ENCODE measurements at places on chromosomes 1 and 21.

GRCh38 chr1:39896909-39897685 lies 4.6 kb downstream of the MYCL start:
- no peak for DNase-seq

GRCh38 chr1:156281281-156281680 lies 1.3 kb downstream of the SMG5 start:
- DNase-seq: no peak

- DNase-seq: no peak
Observed at GRCh38 chr21:45918835-45919447, 62.6 kb upstream of the COL6A1 start.

GRCh38 chr1:227449741-227450441 lies 113.5 kb upstream of the ZNF678 start:
- no peak for DNase-seq

GRCh38 chr1:41622402-41622801 lies 137.9 kb upstream of the EDN2 start:
- DNase-seq: no peak

DNA sequence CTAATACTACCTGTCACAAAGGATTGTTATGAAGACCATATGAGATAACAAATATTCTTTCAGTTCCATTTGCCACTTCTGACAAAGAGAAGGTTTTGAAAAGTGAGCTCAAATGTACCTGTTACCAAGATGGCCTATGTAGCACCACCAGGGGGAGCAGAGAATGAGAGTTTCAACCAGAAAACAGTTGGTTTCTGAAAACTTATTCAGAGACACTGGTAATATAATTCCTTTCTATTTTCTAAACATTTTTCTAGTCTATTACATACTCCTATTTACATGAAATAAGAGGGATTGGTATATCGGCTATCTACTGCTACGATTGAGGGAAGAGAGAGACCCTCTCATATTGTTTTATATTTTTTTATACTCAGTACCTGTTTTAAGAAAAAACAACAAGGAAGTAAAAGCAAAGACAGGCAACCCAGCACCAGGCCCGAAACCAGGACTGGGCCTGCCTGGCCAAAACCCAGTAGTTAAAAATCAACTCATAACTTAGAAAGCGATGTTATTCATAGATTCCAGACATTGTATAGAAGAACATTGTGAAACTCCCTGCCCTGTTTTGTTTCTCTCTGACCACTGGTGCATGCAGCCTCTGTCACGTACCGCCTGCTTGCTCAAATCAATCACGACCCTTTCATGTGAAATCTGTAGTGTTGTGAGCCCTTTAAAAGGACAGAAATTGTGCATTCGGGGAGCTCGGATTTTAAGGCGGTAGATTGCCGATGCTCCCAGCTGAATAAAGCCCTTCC lies 48.3 kb downstream of the IL23R start:
- no peak for DNase-seq

GRCh38 chr1:186655876-186656275 lies 24.3 kb downstream of the PTGS2 start:
- no peak for DNase-seq

- DNase-seq: no peak
Observed at GRCh38 chr1:98287626-98288025, 366.8 kb upstream of the DPYD start.

DNA sequence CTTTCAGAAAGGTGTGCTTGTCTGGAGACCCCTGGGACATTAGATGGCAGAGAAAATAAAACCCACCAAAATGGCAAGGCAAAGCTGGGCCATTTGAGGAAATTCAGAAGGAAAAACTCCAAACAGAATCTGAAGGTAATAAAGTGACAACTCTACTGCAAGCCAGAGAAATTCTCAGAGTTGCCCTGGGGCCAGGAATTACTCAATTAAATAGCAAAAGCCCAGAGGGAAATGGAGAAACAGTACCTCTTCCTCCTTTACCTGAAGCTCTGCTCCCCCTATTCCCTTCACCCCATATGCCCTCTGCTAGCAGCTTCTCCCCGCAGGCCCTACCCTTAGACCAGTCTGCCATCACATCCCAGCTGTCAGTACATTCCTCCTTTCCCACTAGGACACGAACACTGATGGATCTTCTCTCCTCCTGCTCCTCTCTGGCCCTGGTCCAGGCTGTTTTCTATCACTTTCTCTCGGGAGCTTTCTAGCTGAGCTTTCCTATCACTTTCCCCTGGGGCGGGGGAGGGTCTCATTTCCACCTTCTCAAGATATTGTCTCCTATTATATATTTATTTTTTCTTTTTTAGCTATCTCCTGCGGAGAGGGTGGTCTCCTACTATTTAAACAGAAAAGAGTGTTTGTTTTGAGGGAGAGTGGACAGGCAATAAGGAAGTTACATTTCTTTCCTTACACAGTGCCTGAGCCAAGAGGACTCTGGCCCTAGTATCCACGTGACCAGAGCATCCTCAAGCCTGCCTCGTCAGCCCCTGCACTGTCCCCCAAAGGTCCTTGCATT lies 47.7 kb upstream of the RBM15 start:
- DNase-seq: no peak

DNA sequence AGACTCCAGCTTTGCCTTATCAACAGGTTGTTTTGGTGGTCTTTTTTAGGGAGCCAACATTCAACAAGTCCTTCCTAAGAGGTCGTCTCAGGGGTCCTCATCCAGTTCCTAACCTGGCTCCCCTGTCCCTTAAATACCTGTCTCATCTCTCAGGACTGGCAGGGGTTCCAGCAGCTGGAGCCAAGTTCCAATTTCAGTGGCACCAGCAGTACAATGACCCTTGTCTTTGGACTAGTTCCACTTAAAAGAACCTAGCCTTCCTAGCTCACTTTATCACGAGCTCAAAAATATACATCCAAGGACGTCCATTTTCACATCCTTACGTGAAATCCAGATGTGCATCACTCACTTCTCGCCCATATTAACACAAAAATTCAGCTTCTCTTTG lies 18.7 kb upstream of the TRAF3IP3 start:
- no peak for DNase-seq

GRCh38 chr1:203268901-203269653 lies 36.2 kb upstream of the BTG2 start:
- DNase-seq: no peak

- DNase-seq: peak; percentile 21
Observed at GRCh38 chr1:70043804-70044203, 161.6 kb downstream of the LRRC40 start.
